ENCODE measurements at places on chromosomes 16 and 17.

DNA sequence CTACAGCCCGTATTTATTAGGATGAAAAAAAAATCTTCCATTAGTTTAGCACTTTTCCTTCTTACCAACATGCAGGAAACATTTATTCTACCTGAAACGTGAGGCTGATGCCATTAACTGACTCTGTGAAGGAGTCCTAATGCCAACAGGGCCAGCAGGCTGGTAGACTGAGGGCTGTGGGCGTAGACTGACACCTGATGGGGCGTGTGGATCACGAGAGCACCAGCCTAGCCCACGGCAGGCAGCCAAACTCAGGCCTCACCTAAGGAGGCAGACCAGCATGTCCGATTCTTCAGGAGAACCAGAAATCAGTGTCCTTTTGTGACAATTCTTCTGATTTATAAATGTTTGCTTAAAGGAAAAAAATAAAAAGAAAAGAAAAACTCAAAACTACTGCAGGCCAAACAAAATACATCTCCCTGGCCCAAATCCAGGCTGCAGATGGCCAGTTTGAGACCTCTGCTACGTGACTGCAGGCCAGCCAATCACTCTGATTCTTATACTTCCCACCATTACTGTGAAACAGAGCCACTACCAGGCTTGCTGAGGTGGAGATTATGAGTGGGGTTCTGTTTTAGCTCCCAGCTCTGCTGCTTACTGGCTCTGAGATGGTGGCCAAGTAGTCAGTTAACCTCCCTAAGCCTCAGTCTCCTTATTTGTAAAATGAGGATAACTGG is 66.5 kb downstream of the GNAO1 start:
- no peak for DNase-seq

- DNase-seq = no peak
These were observed 60.2 kb downstream of the TEX2 start for GRCh38 chr17:64202683-64203344.

- DNase-seq = no peak
These were observed 34.5 kb downstream of the SDK2 start for GRCh38 chr17:73609758-73610157.

DNA sequence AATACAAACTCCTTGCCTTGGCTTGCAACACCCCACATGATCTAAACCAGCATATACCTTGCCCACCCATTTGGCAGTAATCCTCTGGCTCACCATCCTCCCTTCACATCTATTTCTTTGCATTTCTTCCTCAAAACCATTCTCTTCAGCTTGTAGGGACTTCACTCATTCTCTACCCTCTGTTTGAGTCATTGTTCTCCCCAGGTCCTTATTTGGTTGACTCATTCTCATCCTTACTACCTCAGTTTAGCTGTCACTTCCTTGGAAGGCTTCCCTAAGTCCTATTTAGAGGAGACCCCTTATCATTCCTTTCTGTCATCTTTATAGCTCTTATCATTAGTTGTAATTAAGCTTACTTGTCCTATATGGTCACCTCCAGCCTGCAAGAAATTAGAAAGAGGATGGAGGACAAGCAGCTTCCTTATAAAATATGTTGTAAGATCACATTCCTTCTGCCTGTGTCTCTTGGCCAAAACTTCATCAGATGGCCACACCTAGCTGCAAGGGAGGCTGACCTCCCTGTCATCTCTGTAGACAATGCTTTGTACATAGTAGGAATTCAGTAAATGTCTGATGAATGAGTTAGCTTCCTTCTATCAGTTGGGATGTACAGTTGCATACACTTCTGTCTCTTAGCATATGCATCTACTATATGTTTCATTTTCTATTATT is 1.7 kb downstream of the TTC19 start:
- no peak for DNase-seq

DNA sequence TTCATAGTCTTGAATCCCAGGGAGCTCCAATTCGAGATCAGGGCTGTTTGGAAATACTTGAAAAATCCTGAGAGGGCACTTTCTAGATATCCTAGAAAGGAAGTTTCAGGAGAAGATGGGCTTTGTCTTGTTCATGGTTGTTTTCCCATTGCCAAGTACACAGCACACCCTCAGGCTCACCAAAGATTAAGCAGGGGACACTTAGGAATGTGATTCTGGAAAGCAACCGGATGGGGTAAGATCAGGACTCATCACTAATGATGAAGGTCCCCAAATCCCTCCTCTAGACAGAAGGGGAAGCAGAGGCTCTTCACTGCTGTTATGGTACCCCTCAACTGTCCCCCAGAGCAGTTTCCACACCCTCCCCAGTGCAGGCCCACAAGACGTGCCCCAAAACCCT is 40.7 kb downstream of the VAC14 start:
- DNase-seq = no peak

DNA sequence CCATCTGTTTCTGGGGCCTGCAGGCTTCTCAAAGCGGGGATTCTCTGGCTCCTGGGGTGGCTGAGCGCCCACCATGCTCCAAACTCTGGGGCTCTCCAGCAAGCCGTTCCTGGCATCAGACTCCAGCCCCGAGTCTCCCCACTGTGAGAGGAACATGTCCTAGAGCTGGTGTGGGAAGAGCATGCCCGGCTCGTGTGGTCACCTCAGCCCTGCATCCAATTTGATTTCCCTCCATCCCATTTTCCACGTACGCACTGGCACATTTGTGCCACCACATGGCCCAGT is 23.2 kb upstream of the KCNJ12 start:
- DNase-seq = no peak

- no peak for DNase-seq
These were observed 2.2 kb upstream of the RPL38 start for GRCh38 chr17:74201250-74201649.

Measured in AML-193 (cell line).